ENCODE measurements at places on chromosomes 1 and 21.

- DNase-seq: no peak
Observed at GRCh38 chr21:34790834-34791233, 122.0 kb downstream of the CLIC6 start.

DNA sequence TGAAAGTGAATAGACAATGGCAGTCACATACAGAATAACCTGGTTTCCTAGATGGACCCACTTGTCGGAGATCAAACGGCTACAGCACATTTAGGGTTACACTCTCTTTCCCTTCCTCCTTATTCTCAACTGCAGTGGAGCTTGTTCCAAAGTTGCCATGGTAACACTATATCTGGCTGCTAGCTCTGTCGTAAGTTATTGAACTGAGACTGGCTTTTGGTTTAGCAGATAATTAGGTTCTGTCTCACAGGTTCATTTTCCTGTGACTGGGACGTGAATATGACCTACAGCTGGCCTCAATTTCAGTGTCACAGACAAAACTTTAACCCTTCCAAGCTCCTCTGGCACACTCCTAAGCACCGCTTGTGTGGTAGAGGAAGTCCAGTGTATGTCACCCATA is 875.8 kb downstream of the USP25 start:
- no peak for DNase-seq

- no peak for DNase-seq
Observed at GRCh38 chr1:230808281-230808872, 59.9 kb downstream of the C1orf198 start.

- no peak for DNase-seq
Observed at GRCh38 chr1:245558069-245558468, 403.3 kb downstream of the KIF26B start.

DNA sequence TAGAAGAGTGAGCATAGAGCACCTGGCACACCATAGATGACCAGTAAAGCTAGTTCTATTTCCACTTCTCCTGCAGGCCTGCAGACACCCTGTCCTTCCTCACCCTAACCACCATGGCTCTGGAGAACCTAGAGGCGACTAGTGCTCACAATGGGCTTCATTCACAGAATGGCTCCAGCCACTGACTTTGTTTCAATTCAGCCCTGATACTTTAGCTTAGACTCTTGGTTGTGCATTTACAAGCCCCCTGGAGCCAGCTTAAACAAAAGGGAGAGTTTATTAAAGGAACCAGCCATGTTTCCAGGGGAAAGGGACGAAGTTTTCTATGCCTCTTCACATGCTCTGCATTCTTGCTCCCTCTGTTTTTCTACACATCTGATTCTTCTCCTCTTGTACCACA is 123.7 kb downstream of the NAV1 start:
- DNase-seq: no peak
